ENCODE measurements at places on chromosomes 5 and 9.

DNA sequence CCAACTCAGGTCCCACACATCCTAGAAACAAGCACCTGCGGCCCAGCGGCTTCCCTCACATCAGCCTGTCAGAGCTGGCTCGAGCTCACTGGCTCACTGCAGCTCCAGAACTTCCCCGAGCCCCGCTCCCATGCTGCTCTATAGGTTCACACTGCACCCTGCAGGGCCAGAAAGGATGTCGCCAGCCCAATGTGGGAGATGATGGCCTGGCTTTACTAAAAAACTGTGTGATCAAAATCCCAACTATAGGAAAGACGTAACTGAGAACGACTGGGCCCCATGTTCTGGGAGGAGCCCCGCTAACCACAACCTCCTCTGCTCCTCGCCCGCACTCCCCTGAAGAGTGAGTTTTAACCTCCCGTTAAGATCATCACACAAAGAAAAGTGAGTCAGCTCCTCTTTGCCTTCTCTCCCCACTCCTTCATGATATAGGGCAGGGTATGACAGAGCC, 4.6 kb downstream of the SURF4 start:
- DNase-seq = no peak

GRCh38 chr5:67680099-67680498, 483.5 kb upstream of the CD180 start:
- no peak for DNase-seq

- DNase-seq = no peak
Observed at GRCh38 chr5:53448851-53449250, 31.6 kb upstream of the FST start.

GRCh38 chr5:14906628-14907027, 35.0 kb upstream of the ANKH start:
- no peak for DNase-seq

GRCh38 chr9:92737216-92737606, 27.4 kb downstream of the BICD2 start:
- no peak for DNase-seq

Measured in GM13977 (cell line).